ENCODE measurements at places on chromosomes 16 and 17.
A peak's percentile ranks its signal among the peaks of the same experiment; 100 is the strongest.

DNA sequence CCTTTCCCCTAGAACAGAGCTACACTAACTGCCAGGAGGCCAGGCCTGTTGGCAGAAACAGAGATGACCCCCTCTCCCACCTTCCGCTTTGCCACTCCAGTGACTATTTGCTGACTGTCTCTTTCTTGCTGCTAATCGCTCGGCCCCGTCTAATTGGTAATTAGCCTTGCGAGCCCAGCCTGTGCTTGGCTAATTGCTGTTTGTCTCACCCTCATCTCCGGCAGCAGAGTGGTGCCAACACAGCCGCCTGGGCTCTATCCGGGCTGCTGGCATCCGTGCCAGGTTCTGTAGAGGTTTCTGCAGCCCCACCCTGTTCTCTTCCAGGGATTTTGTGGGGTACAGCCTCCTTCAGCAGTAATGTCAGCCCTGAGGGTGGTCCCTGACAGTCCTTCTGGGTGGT is 27.4 kb upstream of the PHB1 start:
- DNase-seq = no peak

DNA sequence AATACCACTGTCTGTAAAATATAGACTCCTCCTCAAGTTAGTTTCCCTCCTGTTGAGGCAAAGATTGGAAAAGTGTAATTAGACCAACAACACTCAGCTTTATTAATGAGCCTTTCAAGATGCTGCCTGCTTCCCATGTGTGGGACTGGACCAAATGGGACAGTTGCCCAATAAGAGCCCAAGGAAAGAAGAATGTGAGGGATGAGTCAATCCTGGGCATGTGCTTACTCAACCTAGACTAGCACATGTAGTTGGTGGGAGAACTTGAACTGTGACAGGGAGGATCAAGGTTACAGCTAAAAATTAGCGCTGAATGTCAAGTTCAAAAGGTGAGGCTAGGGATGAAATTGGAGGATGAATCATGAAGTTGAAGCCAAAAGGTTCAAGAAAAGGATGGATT is 435.5 kb downstream of the CA10 start:
- no peak for DNase-seq

DNA sequence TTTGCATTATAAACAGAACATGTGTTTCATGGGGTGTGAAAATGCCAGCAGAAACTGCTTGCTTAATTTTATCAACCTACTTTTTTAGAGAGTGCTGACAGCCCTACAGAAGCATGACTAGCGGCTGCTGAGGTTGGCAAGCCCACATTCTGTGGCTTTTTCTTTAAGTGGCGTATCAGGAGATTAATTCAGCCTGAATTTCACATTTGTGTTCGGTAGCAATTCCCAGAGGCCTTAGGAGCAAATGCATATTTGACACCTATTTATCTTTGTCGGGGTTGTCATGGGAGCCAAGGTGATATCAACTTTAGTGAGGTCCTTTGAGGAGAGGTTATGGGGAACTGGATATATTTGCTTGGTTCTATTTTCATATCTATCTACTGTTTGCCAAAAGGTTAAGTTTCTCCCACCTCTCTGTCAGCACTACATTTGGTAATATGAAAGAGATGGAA is 140.9 kb downstream of the KCNJ2 start:
- peak; percentile 35 for DNase-seq

DNA sequence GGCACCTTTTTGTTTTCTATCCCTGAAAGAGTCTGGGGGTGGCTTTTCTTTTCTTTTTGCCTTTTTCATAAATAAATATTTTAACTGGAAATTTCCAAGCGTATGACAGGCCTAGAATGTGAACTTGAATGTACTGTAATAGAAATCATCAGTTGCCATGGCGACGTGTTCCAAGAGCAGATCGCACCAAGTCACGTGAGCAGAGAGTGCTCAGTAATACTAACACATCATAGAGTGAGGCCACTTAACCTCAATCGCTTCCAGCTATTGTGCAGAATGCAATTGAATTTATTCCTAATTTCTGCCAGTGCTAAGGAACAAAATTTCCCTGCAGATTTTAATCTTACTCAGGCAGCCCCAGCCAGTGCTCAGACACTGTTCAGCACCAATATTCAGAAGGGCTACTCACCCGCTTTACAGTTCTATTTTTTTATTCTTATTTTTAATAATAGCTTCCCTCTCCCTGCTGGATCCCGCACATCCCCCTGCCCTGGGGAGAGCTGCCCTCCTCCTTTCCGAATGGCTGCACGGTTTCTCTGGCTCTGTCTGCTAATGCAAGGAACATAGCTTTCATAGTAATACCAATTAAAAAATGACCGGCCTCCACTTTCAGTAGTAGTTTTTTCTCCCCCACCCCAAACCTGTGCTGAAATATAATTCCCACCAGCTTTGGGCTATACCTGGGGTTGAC is 26.2 kb upstream of the PMFBP1 start:
- peak; percentile 96 for DNase-seq

- no peak for DNase-seq
Measured at GRCh38 chr17:38660097-38661025, 14.4 kb downstream of the EPOP start.

DNA sequence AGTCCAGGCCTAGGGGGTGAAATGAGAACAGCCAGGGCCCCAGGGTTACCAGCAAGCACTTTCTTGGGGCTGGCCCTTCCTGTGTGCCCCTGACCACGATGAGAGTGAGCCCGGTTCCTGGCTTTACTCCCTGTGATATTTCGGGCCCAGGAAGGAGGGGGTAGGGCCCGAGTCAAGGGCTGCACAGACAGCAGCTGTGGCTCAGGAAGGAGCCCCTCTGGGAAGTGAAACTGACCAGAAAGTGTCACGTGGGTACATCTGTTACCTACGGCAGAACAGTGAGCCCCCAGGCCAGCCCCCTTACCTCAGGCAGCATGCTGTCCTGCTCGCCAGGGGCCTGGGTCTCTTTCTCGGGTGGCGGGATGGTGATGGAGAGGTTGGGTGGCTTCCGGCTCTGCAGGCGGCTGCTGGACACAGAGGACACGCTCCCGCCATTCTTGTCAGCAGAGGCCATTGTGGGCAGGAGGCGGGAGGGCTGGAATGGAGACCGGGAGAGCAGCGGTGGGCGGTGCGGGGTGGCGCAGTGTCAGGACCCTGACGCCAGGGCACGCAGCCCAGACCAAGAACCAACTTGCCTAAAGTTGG is 13.8 kb downstream of the AANAT start:
- peak; percentile 36 for DNase-seq

DNA sequence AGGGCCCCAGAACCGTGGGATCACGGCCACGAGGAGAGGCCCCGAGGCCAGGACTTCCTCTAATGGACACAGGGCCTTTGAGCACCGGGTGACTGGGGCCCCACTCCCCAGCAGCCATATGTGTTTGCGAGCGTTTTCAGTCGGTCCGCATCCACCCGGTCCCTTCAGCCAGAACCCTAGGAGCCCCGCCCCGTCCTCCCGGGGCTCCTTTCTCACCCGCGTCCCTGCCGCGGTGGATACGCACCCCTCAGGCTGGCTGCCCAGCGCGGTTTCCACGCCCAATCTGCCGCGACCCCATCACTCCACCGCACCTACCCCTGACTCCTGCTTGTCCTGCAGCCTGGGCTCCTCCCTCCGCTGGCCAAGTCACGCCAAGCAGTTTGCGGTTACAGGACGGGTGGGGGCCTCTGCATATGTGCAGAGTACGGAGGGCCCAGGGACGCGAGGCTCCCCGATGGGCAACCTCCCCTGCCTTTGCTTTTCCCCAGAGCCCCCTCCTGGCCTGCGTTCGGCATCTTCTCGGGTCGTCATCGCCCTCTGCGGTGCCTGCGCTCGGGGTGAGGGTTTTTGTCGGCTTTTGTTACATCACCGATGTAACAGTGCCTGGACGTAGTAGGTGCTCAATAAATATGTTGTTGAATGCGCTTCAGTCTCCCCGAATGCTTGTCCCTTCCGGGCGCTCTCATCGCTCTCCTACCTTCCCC is 1.0 kb upstream of the TTYH2 start:
- no peak for DNase-seq

DNA sequence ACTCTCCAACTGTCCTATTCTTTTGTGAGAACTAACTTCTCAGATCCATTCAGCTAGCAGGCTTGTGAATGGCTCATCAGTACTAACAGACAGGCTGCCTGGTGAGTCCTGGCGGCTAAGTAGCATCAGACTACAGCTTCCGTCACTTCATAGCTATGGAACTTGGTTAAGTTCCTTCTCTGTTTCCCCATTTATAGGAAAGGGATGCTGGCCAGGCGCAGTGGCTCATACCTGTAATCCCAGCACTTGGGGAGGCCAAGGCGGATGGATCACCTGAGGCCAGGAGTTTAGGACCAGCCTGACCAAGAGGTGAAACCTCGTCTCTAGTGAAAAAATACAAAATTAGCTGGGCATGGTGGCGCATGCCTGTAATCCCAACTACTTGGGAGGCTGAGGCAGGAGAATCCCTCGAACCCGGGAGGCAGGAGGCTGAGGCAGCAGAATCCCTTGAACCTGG is 49.9 kb upstream of the TANGO6 start:
- no peak for DNase-seq

GRCh38 chr17:10558049-10558448 is 8.6 kb upstream of the MYH2 start:
- DNase-seq = no peak

DNA sequence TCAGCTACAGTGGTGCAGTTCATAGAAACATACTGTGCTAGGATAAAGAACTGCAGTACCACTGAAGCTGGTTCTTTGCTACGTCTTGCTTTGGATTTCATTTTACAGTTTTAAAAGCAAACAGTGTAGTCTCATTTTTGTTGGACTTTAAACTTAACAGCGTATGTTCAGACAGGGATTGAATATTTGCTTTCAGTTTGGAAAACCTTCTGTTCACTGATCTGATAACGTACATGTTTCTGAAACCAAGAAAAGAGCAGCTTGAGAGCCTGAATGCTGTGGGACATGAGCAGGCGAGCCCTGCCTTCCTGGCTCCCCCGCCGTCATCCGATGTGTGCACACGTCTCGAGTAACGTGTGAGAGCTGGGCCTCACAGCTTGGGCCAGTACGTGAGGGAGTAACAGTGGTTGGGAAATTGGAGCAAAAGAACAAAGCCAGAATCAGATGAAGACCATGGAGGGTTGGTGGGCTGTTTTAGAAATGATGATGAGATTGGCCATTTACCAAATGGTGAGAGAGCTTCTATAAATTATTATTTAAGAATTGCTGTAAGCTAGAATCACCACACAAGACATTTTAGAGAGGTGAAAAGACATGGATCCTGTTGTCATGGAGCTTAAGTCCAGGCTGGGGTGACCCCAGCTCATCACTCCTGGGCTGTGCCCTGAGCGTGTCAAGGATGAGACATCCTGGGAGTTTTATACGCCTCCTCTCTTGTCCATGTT is 20.8 kb upstream of the CLEC18C start:
- no peak for DNase-seq

DNA sequence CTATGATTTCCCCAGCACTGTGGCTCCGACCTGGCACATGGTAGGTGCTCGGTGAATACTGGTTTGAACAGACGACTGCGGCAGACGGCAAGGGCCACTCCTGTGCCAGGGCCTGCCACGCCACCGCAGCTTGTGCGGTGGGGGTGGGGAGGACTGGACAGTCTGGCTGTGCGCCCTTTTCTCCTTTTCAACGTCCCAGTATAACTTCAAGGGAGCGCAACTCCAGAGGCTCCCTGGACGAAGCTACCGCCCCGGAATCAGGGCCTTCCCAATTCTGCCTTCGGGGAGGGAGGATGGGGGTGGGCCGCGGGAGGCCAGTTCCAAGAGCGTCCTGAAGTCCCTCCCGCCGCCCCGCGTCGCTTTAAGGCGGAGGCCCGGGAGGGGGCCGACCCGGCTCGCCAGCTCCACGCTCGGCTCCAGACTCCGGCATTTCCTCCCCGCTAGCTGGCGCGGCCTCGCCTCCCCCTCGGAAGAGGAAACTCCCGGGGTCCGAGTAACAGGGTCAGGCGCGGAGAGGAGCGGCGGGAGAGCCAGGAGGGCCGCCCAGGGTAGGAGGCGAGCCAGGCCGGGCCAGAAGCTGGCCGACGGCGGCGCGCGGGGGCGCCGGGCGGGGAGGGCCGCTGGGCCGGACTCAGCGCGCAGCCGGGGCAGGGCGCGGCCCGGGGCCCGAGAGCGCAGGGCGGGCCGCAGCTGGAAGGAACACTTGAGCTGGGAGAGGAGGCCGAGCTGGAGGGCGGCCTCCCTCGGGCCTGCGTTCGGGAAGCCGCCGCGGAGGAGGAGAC is at the start of gene ITPRIPL2:
ITPRIPL2 (plus strand) TSS at position 388 of the 782 bp plus-strand sequence. CDS start 498 bp downstream, outside the sequence.
- DNase-seq = peak; percentile 43

- DNase-seq = no peak
Measured at GRCh38 chr16:86584726-86585721, 6.7 kb downstream of the FOXL1 start.

DNA sequence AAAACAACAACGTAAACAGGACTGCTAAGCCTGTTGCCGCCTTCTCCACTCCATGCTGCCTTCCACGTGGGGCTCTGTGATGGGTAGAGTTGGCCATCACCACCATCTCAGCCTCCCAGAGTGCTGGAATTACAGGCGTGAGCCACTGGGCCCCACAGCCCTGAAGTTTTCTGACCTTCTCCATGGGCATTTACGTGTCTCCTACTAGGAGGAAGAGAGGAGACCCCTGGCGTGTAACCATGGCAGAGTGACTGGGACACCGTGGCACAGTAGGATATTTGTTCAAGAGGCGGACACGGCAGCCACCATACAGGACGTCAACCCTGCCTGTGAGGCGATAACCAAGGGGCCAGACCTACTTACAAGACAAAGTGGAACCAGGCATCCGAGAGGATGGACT is 31.1 kb downstream of the TRPV3 start:
- no peak for DNase-seq

GRCh38 chr16:855471-855870 is 54.9 kb upstream of the GNG13 start:
- no peak for DNase-seq

DNA sequence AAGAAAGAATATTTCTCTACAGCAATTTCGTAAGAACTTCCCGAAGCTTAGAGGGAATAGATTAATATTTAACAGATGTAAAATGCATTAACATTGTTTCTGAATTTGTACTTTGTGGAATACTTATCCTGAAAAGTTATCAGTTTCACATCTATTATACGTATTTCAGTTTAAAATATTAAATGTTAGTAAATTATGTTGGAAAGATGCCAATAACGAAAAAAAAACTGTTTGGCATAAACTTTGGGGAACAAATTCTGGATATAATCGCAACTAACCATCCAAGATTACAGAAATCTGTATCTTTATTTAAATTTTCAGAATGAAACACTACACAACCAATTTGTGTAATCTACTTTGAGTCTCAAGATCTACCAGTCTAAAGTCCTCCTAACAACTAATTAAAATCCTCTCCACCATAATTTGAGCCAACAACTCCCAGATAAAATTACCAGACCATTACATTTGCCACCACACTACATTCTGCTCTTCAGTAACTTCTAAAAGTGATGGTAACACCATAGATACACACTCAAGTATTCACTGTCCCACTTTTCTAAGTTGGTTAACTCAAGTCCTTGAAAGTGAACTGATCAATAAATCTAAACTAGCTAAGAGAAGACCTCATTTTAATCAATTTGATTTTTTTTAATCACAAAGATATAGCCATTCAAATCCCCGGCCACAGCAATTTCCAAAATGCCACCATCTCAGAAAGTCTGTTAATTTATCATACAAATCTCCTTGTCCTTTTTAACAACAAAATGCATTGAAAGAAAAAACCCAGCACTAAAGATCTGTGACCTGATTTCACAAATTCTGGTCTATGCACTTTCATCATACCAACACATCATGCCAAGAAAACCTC is 2.0 kb downstream of the SIAH1 start:
- no peak for DNase-seq
